ENCODE measurements at places on chromosomes 5 and 9. TPM values are rescaled to one million over a fixed set of nuclear protein-coding genes. Genes with fewer than 3 reads are reported as not detected.

DNA sequence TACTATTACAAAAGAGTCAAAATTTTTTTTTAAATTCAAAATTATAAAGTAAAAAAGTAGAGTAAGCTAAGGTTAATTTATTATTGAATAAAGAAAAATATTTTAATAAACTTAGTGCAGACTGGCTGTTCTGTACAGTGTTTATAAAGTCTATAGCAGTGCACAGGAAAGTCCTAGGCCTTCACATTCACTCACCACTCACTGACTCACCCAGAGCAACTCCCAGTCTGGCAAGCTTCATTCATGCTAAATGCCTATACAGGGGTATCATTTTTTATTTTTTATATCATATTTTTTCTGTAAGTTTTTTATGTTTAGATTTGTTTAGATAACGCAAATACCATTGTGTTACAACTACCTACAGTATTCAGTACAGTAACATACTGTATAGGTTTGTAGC lies 700.7 kb upstream of the GRAMD2B start:
- no peak for DNase-seq
- H3K27me3 ChIP-seq = no peaks in the 10 kb centered on the region
- no peak overlapping the region for H3K27ac ChIP-seq
- no peaks in the 10 kb centered on the region for H3K36me3 ChIP-seq

GRCh38 chr5:119313658-119314605 lies 41.9 kb upstream of the TNFAIP8 start:
- DNase-seq = no peak
- no peaks in the 10 kb centered on the region for H3K27me3 ChIP-seq
- H3K4me1 ChIP-seq = no peaks in the 10 kb centered on the region
- no peaks in the 10 kb centered on the region for H3K36me3 ChIP-seq

- H3K4me1 ChIP-seq = no peaks in the 10 kb centered on the region
- no peak for DNase-seq
- no peak overlapping the region for H3K4me3 ChIP-seq
- H3K27ac ChIP-seq = no peak overlapping the region
Measured at GRCh38 chr9:110638381-110638954, 30.1 kb upstream of the MUSK start.

DNA sequence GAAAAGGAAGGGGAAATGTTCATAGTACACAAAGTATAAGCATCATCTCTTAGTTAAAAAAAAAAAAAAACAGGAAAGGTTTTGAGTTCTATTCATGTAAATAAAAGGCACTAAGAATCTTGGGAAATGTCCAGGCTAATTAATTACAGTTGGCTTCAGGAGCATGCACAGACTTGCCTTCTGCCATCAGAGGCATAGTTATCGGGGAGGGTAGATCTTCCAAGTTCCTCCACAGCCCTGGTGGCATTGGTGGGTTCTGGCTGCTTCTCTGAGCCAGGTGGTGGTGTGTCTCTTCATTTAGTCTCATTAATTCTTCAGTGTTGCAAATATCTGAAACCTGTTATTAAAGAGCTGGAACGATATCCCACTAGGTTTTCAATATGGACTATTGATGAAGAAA lies 85.2 kb downstream of the TMEM252 start:
- no peaks in the 10 kb centered on the region for H3K36me3 ChIP-seq
- H3K4me3 ChIP-seq = no peak overlapping the region
- DNase-seq = no peak

DNA sequence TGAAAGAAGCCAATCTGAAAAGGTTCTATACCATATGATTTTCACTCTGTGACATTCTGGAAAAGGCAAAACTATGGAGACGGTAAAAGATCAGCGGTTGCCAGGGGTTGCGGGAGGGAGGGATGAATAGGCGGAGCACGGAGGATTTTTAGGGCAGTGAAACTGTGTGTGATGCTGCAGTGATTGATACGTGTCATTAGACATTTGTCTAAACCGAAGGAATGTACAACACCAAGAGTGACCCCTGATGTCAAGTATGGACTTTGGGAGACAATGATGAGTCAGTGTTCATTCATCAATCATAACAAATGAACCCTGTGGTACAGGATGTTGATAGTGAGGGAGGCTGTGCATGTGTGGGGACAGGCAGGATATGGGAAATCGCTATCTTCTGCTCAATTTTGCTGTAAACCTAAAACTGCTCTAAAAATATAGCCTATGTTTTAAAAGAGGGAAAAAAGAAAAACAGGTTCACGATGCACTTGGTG lies 34.4 kb downstream of the ERGIC1 start:
- H3K36me3 ChIP-seq = peaks cover 12% of the 10 kb centered on the region
- peaks cover 5% of the 10 kb centered on the region for H3K4me1 ChIP-seq
- no peak overlapping the region for H3K4me3 ChIP-seq
- DNase-seq = no peak
- H3K27ac ChIP-seq = no peak overlapping the region

- no peaks in the 10 kb centered on the region for H3K4me1 ChIP-seq
- H3K27ac ChIP-seq = no peak overlapping the region
- H3K27me3 ChIP-seq = no peaks in the 10 kb centered on the region
- no peaks in the 10 kb centered on the region for H3K36me3 ChIP-seq
Measured at GRCh38 chr5:171246231-171246630, 62.8 kb upstream of the TLX3 start.

DNA sequence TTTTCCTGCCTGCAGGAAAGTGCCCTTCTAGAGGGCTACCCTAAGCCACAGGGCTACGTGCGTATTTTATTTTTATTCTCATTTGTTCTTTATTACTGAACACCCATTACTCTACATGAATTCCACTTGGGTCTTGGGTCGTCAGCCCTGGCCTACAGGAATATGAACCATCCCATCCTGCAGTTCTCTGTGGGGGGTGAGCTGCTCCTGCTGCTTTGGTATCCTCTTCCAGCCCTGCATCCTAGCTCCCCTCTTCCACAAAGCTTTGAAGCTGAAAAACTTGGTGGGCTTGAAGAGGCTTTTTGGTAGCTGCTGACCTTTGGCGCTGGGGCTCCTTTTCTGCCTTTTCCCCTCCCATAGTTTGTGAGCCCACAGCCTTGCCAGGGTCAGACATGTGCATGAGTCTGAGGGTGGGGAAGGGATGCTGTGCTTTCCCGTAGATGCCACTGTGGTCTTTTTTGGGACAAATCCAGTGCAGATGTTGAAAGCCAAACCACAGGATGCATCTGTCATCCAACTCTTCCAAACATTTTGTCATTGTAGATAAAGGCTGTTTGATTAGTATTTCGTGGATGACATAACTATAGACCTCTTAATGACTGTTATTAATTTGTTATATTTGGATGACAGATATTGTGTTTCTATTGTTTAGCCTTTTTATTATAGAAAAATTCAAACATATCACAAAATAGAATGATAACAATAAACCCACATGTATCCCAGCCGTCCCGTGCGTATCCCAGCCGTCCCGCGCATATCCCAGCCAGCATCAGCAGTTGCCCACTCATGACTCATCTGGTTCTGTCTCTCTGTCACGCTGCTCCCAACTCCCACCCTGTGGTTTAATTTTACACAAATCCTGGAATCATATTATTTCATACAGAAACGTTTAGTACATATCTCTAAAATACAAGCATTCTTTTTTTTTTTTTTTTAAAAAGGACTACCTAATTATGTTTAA lies 43.9 kb downstream of the SLC46A2 start:
- no peaks in the 10 kb centered on the region for H3K27me3 ChIP-seq
- H3K27ac ChIP-seq = no peak overlapping the region
- H3K4me3 ChIP-seq = no peak overlapping the region
- H3K36me3 ChIP-seq = peaks cover 25% of the 10 kb centered on the region
- H3K4me1 ChIP-seq = no peaks in the 10 kb centered on the region

DNA sequence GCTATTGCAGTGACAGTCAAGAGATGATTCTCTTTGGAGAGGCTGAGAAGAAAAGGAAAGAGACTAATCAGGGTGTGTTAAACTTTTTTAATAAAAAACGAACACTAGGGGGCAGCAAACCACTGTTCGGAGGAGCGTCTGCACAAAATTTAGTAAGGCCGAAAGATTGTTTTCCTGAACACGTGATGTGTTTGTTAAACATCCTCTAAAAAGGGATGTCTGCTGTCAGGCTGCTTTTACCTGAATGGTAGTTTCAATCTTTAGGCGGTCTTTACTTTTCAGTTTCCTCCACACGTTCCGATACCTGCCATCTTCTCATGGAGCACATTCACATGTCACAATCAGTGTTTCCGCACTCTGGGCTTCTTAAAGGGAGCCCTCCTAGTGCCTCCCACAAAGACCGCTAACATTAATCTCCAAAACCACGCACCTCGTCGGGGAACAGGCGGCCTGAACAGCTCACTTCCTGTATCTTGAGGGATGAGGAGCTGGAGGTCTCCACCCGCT lies 125.2 kb downstream of the GPBP1 start:
- DNase-seq = peak; percentile 64
- peaks cover 4% of the 10 kb centered on the region for H3K4me1 ChIP-seq
- H3K4me3 ChIP-seq = no peak overlapping the region

GRCh38 chr9:93255494-93255867 lies 71.5 kb downstream of the WNK2 start:
- no peak overlapping the region for H3K27ac ChIP-seq
- no peaks in the 10 kb centered on the region for H3K4me1 ChIP-seq

Gene TNFSF15
- polyA plus RNA-seq = 10.2 TPM

Gene P4HA2
- polyA plus RNA-seq = 34.8 TPM

Gene PCDHA11
- polyA plus RNA-seq = 1.3 TPM

Gene STPG3
- 3.4 TPM for polyA plus RNA-seq

Measured in large intestine (tissue), 12 donors.